ENCODE measurements at places on chromosomes 5 and 9.

- no peak for DNase-seq
Measured at GRCh38 chr9:77935974-77936373, 95.6 kb downstream of the GNAQ start.

GRCh38 chr5:107815109-107815508 lies 144.4 kb upstream of the EFNA5 start:
- no peak for DNase-seq

DNA sequence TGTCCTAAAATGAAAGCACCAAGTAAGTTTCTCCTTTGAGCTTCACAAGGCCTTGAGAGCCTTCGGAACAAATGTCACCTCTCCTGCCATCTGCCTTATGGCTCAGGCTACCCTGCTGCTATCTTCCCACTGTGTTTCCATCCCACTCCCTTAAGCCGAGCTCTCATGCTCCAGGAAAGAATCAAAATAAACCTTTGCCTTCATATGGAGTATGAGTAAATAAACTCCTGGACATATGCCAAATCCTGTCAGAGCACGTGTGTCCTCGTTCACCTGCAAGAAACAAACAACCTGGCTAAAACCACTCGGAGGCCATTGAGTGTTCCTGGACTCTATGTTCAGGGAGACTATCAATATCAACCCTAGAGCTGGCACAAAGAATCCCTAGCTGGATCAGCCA lies 122.3 kb upstream of the CCDC112 start:
- DNase-seq, result no peak

- DNase-seq, result no peak
Measured at GRCh38 chr9:98101416-98101815, 17.6 kb downstream of the TRIM14 start.

- DNase-seq, result no peak
Measured at GRCh38 chr5:135140446-135141204, 106.6 kb upstream of the PITX1 start.

GRCh38 chr9:105425816-105426433 lies 21.9 kb upstream of the FSD1L start:
- DNase-seq, result no peak

DNA sequence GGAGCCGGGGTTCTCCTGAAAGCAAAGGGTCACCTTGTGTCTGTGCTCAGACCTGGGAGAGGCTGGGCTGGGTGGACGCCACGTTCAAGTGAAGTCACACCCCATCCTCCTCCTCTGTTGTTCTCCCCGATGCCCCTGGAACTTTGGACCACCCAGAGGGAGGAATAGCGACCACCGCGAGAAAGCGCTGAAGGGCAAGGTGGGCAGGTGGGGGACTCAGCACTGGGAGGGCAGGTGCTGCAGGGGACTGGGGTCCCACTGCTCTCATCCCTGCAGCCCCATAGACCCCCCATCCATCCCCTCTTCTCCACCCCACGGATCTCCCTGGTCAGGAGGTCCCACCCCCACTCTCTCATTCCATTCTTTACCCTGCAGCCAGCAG lies 48.8 kb upstream of the COL5A1 start:
- no peak for DNase-seq
